Myometrial cell (primary cell): ENCODE measurements at places on chromosomes 2 and 18. TPM values are rescaled to one million over a fixed set of nuclear protein-coding genes. Genes with fewer than 3 reads are reported as not detected.

Gene G6PC2
- total RNA-seq, result not detected in 2 replicates

Gene HOXD8
- total RNA-seq, result 8.3 and 11.8 TPM in 2 replicates

Gene ALK
- not detected in 2 replicates for total RNA-seq

Gene SLC9A2
- total RNA-seq, result not detected in 2 replicates

Gene ABCB11
- not detected in 2 replicates for total RNA-seq

Gene RGPD4
- total RNA-seq, result not detected in 2 replicates

Gene RAB27B
- total RNA-seq, result 28.0 and 34.6 TPM in 2 replicates

Gene MC2R
- not detected in 2 replicates for total RNA-seq

Gene XDH
- 0.29 and 0.71 TPM in 2 replicates for total RNA-seq

Gene GALNT14
- total RNA-seq, result 0.18 and 0.29 TPM in 2 replicates

Gene C2orf72
- not detected in 2 replicates for total RNA-seq

Gene LRP2
- not detected in 2 replicates for total RNA-seq

Gene MYO3B
- total RNA-seq, result not detected in 2 replicates

Gene B3GNT7
- 1.2 TPM in 1 of 2 replicates, not detected in the other for total RNA-seq

Gene PLA2R1
- 5.1 and 5.5 TPM in 2 replicates for total RNA-seq
